Activated CD4-positive, CD25-positive, alpha-beta regulatory T cell (primary cell): ENCODE measurements at places on chromosomes 3 and 15.

DNA sequence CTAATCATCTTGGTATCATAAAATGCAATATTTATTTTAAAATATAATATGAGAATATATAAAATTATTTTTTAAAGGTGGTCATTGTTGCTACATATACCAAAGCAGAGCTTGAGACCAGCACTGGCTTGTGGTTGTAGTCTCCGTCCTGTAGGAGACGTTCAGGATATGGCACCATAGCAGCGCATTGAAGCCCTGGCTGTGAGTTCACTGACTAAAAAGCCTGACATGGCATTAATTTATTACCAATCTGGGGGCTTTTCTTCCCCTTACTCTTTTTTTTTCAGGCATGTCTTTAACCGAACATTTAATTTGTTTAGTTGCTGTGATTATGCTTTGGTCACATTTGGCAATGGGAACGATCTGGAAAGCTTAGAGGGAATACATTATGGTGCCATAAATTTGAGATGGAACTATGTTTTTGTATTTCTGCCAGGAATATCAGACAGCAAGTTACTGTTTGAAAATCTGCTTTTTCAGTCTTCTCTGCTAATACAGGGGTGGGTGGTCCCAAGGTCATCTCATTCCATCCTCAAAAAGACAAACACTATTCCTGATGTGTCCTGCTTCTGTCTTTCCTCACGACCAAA, 108.5 kb downstream of the ZIC4 start:
- DNase-seq = no peak

- DNase-seq = no peak
Measured at GRCh38 chr3:108830991-108831614, 8.5 kb downstream of the TRAT1 start.

GRCh38 chr3:192642651-192643050, 84.7 kb downstream of the FGF12 start:
- no peak for DNase-seq

GRCh38 chr15:75200391-75200764, 1.3 kb upstream of the C15orf39 start:
- no peak for DNase-seq

GRCh38 chr15:70650567-70651302, 112.6 kb downstream of the UACA start:
- DNase-seq = no peak

DNA sequence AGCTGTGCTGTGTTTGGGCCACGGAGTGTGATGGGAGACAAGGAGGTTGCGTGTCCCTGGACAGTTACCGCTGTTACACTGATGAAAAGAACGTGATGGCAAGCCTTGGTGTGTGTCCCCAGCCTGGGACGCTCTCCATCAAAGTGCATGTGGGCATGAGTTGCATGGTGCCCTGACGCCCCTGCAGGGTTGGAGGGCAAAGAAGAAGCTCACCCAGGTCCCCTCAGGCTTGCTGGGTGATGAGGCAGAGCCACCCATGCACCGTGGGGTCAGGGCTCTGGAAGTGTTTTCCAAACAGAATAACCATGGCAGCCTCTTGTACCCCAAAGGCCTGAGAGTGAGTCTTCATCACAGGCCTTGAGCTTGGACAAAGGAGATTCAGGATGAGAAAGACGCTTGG, 189.2 kb downstream of the ATP10A start:
- no peak for DNase-seq

GRCh38 chr3:144777906-144778305, 806.3 kb downstream of the DIPK2A start:
- no peak for DNase-seq

- no peak for DNase-seq
Measured at GRCh38 chr3:128487813-128488635, 5.0 kb downstream of the GATA2 start.

DNA sequence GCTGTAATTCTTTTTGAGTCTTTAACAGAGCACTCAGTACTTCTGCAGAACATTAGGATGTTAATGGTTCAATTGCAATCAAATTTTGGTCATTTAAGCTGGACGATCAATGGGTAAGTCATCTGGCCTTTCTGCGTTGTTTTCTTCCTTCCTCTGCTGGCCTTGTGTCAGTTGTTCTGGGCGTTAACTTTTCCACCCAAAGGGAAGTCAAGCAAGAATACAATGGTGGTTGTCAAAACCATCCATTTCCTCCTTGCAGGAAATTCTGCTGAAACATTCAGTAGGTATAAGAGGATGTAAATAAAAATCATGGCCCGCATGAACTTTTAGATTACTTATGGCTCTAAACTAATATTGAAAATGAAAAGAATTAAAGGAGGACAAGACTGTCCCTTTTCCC, 584.0 kb downstream of the GRM7 start:
- no peak for DNase-seq
